NCI-H2171 treated with DMSO at 0.1 percent for 48 hours (cell line): ENCODE measurements at places on chromosomes 13 and 19.

- no peak for DNase-seq
Measured at GRCh38 chr19:4577020-4577782, 17.7 kb upstream of the SEMA6B start.

DNA sequence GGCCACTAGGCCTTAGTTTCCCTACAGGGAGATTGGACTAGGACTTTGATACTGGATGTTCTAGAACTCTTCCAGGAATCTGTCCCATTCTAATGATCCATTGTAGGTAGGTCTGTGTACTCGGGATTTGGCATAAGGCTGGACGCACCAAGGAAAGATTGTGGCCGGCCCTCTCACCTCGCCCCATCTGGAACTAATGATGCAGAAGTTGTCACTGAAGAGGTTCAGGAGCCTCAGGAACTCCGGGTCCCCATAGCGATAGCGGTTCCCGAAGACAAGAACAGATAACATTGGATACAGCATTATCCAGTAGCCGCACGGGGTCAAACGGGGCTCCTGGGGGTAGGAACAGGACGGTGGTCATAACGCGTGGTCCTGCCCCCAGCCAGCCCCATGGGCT lies 11.2 kb downstream of the EGLN2 start:
- no peak for DNase-seq

- DNase-seq = no peak
Measured at GRCh38 chr13:34620074-34620850, 321.8 kb upstream of the NBEA start.

DNA sequence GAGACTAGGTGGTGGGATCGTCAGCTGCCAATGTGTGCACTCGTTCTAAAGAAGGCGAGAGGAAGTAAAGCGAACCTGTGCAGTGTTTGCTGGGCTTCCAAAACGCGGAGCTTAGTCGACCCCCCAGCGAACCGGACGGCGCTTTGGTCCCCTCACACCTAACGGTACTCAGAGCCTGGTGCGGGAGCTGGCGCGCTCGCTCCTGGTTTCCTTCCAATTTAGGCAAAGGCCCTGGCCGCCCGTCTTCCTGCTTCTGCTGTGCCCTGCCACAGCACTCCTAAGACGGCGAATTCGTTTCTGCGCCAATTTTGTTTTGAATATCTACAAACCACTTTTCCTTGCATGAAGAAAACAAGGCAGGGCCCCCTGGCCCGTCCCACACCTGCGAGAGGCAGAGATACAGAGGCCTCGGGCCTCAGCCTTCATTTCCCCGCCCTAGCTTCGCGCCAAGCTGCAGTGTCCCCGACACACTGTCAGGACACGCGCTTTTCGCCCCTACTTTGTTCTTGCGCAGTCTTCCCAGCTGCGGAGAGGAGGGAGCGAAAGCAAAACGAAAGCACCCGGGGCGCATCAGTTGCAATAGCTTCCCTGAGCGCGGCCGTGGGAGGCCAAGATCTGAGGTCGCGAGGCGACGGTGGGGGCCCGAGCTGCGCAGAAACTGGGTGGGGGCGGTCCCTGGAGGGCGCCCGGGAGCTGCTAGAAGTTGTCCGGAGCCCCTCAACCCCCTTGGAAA lies 111.9 kb downstream of the KCNRG start:
- DNase-seq = no peak

DNA sequence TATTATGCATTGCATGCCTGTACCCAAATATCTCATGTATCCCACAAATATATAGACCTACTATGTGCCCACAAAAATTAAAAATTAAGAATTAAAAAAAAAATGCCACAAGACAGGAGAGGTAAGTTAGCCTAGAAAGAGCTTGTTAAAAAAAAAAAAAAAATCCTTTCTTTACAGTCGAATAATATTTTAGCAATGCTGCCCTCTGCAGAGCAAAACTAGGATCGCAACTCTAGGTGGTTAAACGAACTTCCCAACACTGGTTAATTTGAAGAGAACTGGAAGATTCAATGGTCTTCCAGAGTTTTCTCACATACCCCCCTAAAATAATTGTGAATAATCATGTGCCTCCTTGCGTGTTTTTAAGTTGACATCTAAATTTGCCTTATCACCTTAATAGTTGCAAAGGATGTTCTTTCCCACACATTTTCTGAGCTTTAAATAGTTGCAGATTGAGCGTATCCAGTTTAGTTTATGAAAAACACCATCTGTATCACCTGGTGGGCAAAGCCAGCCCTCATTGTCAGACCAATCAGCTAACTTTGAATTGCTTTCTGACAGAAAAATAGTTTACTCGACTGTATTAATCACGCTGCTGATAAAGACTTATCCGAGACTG lies 47.4 kb upstream of the RCBTB2 start:
- DNase-seq = peak; percentile 82

DNA sequence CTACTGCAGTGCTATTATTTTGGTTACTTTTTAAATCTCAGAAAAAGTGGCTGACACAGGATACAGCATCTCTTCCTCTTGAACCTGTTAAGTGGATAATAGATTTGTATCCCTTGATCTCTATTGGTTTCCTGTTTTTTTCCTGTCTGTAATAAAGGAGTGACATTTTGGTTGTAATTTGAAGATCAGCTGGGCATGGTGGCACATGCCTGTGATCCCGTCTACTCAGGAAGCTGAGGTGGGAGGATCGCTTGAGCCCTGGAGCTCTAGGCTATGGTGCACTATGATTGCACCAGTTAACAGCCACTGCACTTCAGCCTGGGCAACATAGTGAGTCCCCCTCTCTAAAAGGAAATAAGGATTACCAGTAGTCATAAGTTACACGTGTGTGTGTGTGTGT lies 46.8 kb downstream of the METTL21C start:
- DNase-seq = peak; percentile 51

DNA sequence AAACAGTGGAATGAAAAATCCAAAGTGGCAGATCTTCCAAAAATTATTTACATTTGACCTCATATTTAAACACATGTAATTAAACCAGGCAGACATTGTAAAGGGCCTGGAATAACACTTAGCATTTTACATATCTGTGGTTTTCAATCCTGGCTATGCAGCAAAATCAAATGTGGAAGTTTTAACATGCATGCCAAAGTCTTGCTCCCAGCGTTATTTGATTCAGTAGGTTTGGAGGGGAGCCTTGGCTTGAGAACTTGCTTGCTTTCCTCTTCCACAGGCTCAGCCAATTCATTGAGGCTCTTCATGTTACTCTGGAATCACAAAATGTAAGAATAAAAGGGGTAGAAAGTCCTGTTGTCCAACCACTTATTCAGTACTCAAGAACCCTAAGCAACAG lies 42.5 kb upstream of the INTS6 start:
- DNase-seq = no peak
